ENCODE measurements at places on chromosomes 11 and 22. TPM values are rescaled to one million over a fixed set of nuclear protein-coding genes. Genes with fewer than 3 reads are reported as not detected.

DNA sequence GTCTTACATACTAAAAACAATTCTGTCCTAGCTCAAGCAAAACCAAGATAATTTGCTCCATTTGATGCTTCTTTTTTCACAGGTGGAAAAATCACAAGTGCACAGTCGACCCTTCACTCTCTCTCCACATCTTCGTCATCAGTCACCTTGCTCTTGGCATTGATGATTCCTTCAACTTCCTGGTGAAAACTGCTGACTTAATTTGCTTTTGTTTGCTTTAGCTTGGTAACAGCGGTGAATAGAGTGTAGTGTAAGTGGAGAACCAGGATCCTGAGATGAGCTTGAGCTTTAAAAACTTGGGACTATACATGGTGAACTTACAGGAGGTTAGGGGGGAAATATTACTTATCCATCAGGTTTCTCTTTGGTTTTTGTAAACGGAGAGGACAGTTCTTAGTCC is 331.1 kb upstream of the ARHGAP42 start:
- H3K4me3 ChIP-seq, result peak overlapping the region; percentile 4
- peaks cover 4% of the 10 kb centered on the region for H3K4me1 ChIP-seq
- no peak for DNase-seq
- no peak overlapping the region for H3K27ac ChIP-seq

GRCh38 chr22:20015187-20015625 is 1.4 kb downstream of the ARVCF start:
- H3K4me3 ChIP-seq, result peak overlapping the region; percentile 80
- H3K27ac ChIP-seq, result no peak overlapping the region
- no peak for DNase-seq
- H3K36me3 ChIP-seq, result no peaks in the 10 kb centered on the region
- no peaks in the 10 kb centered on the region for H3K4me1 ChIP-seq

Gene TYMP
- total RNA-seq, result 5.8 TPM

Gene TRIM29
- total RNA-seq, result 207 TPM
